ENCODE measurements at places on chromosomes 13 and 19.

GRCh38 chr13:31803311-31803710, 64.0 kb downstream of the RXFP2 start:
- no peak for DNase-seq

- no peak for DNase-seq
Observed at GRCh38 chr13:64925727-64926126, 2304.4 kb downstream of the PCDH9 start.

- DNase-seq, result no peak
Observed at GRCh38 chr19:15199661-15200552, 888 bp downstream of the NOTCH3 start.

DNA sequence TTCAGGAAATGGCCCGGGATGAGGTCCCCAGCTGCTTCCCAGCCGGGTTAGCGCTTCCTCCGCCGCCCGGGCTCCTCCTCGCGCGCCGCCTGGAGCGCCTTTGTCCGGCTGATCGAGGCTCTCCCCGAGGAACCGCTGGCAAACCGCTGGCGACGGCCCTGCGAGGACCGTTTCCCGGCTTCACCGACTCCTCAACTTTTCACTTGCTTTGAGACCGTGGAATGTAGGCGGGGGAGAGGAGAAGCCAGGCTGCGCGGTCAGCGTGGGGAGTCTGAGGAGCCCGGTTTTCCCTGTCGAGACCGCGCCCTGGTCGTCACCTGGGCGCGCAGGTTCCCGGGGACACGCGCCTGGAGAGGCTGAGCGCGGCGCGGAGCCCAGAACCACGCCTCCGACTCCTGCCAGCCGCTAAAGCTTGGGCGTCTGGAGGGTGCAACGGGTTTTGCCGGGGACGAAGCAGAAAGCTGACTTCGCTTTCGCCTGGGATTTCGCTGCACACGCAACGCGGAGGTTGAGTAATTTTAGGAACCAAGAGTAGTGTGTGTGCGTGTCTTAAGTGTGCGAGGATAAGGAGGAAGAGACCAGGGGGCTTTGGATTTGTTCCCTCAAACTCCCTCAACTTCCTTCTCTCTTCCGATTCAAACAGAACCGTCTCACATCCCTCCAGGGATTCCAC, 7.3 kb upstream of the DGKH start:
- DNase-seq, result no peak

DNA sequence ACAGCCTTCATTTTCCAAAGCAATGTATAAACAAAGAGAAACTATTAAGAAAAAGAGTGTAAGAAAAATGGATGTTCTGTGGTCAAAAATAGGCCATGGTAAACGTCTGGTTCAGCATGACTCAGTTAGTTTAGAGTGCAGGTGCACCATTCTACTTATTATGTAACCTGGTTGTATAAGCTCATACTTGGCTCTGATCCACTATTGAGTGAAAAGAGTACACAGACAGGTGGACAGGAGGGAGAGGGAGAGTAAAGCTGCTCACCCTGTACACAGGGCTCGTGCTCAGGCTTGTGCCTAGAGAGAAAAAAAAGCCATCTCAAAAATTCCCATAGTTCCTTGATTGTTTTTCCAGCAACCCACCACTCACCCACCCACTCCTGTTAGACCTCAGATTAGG, 85.8 kb upstream of the ZNF91 start:
- DNase-seq, result no peak

DNA sequence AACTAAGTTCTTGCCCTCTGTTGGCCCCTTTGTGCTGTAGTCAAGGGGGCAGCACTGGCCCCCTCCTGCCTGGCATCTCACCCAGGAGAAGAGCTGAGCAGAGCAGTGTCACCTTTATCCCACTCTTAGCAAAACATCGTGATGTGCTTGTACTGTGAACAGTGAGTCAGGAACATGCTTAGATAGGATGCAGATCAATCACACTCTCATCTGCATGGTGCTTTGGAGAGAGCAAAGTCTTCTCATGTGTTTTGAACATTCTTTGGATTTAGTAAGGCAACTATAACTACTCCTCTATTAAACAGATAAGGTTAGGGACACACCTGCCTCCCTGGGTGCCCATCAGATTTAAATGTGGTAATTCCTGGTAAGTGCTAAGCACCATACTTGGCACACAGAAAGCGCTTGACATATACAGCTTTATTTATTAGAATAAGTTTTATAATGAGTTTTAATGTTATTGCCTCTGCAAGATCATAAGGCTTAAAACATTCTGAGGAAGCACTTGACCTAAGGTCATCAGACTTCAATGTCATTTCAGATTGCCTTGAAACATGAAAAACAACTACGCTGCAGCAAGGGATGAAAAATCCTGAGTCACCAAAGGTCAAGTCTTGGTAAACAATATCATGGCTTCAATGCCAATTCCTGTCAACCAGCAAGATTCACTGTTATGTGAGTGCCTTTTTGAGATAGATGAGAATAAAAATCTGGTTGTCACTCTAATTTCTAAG, 82.4 kb upstream of the IRS2 start:
- DNase-seq, result no peak

- no peak for DNase-seq
Observed at GRCh38 chr13:31756346-31756745, 17.0 kb downstream of the RXFP2 start.

GRCh38 chr13:111184458-111185401, 69.6 kb downstream of the ARHGEF7 start:
- DNase-seq, result no peak

- no peak for DNase-seq
Observed at GRCh38 chr13:107271227-107271626, 703.3 kb upstream of the ARGLU1 start.

GRCh38 chr13:50189450-50189849, 174.2 kb downstream of the KCNRG start:
- no peak for DNase-seq

- no peak for DNase-seq
Observed at GRCh38 chr13:26280822-26281221, 26.9 kb downstream of the CDK8 start.

- no peak for DNase-seq
Observed at GRCh38 chr19:812049-812746, 9.6 kb downstream of the PLPPR3 start.

DNA sequence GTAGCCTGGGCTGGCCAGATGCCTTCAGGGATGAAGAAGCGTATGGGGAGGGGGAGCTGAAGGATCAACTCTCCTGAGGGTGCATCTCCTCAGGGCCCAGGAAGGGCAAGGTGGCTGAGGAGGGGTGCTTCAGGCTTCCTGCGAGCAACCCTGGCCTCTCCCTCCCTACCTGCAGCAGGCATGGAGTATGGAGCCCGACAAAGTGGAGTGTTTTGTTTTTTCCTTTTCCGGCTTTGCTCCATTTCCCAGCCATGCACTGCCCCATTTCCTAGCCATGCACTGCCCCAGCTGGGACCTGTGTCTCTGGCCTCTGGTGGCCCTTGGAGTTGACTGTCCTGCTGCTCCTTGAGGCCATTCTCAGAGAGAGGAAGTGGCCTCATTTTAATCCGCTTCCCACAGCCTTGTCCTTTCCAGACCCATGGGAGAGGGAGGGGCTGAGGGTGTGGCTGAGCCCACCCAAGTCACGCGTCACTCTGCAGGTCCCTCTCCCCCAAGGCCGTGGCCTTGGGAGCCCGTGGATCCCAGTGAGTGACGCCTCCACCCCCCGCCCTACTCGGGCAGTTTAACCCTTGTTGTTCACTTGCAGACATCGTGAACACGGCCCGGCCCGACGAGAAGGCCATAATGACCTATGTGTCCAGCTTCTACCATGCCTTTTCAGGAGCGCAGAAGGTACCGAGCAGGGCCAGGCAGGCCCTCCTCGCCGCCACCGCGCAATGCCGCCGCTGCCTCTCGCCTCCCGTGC, 34.4 kb downstream of the CAPN12 start:
- no peak for DNase-seq

DNA sequence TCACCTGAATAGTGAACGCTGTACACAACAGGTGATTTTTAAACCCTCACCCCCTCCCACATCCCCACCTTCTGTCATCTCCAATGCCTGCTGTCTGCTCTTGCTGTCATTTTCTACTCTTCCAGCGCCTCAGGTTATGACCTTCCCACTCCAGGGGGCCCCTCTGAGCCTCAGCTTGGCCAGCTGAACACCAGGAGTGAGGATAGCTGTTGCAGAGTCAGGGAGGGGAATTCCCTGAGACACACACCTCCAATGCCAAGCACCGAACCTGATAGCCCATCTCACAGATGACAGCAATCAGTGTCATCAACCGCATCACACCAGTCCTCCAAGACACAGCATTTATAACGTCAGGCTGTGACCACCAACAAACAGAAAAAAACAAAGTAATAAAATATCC, 193.5 kb downstream of the ZNF536 start:
- DNase-seq, result no peak

DNA sequence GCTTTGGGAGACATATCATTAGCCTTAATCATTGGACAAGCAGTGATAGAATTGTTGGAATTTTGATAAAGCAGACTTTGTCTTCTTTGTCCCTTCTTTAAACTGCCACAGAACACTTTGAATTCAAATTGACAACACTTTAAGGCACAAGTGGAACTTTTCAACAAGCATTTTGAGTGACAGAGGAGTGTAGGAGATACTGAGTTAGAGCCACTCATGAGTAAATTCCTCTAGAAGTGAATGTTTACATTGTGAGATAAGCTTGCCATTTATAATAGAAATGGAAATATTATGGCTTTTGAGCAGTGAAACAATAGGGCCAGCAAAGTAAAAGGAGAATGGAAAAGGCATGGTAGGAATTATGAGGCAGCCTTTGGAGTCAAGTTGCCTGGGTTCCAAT, 515.8 kb downstream of the SLITRK6 start:
- no peak for DNase-seq

DNA sequence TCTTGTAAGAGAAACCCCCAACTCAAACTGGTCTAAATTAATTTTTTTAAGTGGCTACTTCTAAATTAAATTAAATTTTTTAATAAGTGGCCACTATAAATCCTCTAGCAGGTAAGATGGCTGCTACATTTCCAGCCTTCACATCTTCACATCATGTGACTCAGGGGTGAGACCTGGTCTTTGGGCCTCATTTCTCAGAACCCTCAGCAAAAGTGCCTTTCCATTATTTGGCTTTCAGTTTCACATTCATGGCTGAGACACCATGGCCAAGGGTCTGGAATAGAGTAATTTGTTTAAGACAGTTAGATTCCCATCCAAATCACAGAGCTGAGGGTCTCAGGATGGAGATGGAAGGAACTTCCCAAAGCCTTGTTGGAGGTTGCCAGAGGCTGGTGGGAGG, 47.5 kb downstream of the DCT start:
- no peak for DNase-seq

GRCh38 chr13:68345963-68346531, 1115.9 kb upstream of the PCDH9 start:
- DNase-seq, result no peak

DNA sequence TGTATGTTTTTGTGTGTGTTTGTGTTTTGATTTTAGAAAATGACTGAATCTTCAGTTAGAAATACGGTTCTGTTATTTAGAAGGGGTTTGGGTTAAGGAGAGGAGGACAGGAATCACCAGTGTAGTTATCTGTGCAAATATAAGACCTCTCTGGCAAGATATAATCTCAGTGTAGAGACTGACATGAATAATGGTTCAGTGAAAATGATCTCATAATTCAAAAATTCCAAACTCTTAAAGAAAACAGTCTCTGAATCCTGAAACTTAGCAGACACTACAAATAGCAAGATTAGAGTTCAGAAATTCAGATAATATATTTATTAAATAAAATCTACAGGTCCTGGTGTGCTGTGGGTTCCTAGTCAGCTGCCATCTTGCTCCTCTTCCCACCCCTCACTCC, 73.5 kb downstream of the PDS5B start:
- DNase-seq, result no peak

DNA sequence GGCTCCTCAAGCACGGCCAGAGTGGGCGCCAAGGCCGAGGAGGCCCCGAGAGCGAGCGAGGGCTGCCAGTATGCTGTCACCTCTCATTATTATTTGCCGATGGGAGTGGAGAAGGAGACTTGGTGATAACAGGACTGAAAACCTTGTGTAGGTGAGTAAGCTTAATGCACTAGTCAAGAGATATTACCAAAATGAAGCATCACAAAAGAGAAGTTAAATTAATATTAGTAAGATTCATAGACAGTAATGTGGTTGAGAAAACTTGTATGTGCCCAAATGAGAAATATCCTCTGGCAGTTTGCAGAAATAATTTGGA, 204.5 kb upstream of the SLITRK1 start:
- no peak for DNase-seq

GRCh38 chr19:53538378-53539109, 599 bp downstream of the ZNF331 start:
- DNase-seq, result no peak

- DNase-seq, result no peak
Observed at GRCh38 chr13:111855786-111856185, 211.2 kb upstream of the SOX1 start.

- DNase-seq, result peak; percentile 23
Observed at GRCh38 chr19:8363803-8364771, at the start of gene ANGPTL4. Gene ANGPTL4, plus strand, starts transcription at chr19:8364155. Its CDS starts 167 bp downstream, at chr19:8364322.

DNA sequence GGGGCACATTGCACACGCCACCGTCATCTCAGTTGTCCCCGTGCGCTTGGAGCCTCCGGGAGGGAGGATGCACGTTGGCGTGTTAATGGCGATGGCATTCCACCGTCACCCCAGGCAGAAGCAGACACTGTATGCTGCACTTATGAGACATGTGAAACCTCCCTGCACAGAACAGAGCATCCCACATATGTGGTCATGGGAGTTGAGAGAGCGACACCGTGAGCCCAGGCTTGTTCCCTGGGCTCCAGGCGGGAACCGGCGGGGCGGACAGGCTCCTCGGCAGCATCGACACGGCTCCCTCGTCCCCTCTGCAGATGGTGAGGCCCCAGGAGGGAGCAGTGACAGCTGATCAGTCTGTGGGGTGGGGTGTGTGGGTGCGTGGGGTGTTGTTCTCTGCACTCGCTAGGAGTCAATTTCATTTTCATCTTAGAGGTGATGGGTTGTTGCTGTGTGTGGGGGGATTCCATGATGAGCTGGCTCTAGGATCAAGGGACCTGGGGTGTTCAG, 40.4 kb downstream of the CRTC1 start:
- DNase-seq, result no peak

GRCh38 chr19:33418461-33418860, 45.0 kb downstream of the CEBPG start:
- no peak for DNase-seq

DNA sequence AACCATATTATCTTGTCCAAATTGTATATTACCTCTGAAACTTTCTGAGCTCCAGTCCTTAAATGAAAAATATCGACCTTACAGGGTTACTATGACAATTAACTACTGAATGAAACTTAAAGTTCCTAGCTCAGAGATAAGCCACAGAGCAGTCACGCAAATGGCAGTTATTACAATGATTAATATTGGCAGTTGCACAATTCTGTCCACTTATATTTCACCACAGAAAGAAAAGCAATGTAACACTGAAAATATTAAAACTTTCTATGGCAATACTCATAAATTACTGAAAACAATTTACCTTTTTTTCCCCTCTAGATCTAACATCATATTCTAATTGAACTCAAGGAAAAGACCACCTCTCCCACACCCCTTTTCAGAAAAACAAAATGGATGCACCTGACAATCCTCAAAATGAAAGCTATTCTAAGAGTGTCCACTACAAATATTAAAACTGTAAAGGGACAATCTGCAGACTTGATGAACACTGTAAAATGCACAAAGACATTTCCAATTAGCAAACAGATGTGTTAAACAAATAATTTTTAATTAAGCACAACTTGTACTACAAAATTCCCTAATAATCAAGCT, 14.6 kb downstream of the LNX2 start:
- DNase-seq, result no peak

Data from activated CD4-positive, alpha-beta T cell treated with anti-CD3 and anti-CD28 coated beads, Interleukin-2, amount 50 U/mL, for 1 hour (primary cell).